ENCODE measurements at places on chromosomes 16 and 17.

DNA sequence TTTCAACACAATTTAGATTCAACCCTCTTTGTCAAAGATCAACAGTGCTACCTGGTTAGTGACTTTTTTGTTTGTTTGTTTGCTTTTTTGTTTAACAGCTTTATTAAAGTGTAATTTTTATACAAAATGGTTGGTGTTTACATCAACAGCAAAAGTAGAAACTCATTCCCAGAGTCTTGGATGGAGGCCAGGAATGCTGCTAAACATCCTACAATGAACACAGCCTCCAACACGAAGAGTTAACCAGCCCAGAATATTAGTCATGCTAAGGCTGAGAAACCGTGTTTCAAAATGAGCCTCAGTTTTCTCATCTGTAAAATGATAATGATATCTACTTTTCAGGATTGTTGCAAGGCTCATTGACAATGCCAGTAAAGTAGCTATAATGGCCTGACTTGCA, 211.0 kb upstream of the MAF start:
- DNase-seq, result no peak

- peak; percentile 52 for DNase-seq
Measured at GRCh38 chr17:80270836-80271235, 10.2 kb downstream of the RNF213 start.

DNA sequence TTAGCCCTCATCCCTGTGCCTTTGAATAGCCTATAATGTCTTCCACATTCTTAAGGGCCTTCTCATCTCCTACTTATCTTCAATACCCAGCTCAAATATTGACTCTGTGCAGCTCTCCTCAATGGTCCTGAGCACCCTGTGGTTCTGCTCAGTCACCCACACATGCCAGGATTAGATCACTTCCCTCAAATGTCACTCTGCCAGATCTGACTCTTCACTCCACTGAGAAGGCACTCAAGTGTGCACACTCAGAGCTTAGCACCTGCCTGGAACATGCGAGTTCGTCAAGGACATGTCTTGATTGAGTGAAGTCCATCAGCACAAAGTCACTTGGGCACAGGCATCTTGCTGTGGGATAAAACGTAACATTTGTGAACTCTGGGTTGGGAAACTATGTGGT, 404.8 kb downstream of the CDH13 start:
- DNase-seq, result no peak

GRCh38 chr16:47317465-47318240, 143.2 kb downstream of the ITFG1 start:
- DNase-seq, result no peak

- no peak for DNase-seq
Measured at GRCh38 chr17:49926886-49927285, 42.1 kb upstream of the DLX4 start.

GRCh38 chr17:75036643-75037268, 10.0 kb downstream of the ATP5PD start:
- DNase-seq, result peak; percentile 90

GRCh38 chr17:42695500-42695899, 13.2 kb downstream of the CNTNAP1 start:
- no peak for DNase-seq

- no peak for DNase-seq
Measured at GRCh38 chr16:77302674-77303073, 103.5 kb downstream of the SYCE1L start.

DNA sequence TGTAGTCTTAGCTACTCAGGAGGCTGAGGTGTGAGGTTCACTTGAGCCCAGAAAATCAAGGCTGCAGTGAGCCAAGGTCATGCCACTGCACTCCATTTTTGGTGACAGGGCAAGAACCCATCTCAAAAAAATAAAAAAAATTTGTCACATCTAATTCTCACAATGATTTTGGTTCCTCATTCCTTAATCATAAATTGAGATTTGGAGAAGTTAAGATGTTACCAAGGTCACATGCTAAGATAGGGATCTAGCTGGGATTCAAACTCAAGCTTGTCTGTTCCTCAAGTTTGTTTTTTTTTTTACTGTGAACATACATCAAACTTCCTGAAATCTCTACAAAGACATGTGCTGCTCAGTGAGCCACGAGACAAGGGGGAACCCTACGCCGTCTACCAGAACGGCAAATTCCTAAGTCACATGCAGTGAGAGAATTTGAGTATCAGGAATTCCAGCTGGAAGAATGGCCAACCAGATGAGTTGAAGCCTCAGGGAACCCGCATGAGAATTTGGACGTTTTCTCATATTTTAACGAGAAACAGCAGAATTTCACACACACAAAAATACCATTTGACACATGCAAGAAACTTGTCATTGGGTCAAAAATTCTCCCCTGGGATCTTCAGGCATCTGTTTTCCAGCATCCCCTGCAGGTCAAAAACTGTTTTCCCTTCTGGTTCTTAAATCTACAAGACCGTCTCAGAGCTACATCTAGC, 414.1 kb upstream of the GOT2 start:
- DNase-seq, result no peak

GRCh38 chr16:65223335-65223734, 101.5 kb upstream of the CDH11 start:
- DNase-seq, result no peak

DNA sequence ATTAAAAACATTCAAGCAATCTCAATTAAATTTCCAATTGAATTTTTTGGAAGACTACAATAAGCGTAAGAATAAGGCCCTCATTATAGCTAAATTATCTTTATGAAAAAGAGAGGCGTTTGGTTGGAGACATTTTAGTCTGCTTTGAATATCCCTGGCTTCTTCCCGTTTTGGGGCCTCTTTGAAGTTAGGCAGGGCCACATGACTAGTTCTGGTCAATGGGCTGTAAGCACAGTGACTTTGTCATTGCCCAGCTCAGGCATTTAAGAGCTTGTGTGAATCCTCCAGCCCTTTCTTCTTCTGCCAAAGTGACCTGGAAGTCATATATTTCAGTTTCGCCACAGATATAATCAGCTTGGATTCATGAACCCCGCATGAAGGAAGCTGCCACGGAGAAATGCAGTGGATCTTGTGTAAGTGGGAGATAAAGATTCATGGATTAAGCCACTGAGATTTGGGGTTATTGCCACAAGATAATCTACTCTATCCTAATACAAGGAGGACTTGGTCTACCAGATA, 21.7 kb upstream of the UBTF start:
- DNase-seq, result no peak

DNA sequence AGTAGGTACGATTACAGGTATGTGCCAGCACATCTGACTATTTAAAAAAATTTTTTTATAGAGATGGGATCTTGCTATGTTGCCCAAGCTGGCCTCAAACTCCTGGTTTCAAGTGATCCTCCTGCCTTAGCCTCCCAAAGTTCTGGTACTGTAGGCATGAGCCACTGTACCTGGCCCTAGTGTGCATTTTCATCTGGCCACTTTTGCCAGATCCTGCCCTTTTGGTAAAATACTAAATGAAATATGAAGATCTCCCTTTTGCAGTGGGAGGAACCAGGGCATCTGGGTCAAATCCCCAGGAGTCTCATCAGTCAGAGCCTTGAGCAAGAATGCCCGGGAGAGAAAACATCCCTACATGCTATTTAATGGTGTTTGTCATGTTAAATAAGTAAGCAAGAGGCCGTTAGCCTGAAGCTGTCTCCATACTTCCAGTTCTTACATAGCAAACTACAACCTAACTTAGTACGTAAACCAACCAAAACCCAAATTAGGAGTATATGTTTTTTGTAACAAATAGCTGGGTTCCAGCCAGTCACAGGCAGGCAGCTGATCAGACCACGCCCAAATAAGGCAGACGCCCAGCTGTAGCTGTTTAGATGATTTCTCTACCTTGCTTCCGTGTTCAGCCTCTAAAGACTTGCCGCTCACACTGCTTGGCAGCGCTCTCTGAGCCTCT, 46.5 kb upstream of the CLEC18A start:
- DNase-seq, result no peak

DNA sequence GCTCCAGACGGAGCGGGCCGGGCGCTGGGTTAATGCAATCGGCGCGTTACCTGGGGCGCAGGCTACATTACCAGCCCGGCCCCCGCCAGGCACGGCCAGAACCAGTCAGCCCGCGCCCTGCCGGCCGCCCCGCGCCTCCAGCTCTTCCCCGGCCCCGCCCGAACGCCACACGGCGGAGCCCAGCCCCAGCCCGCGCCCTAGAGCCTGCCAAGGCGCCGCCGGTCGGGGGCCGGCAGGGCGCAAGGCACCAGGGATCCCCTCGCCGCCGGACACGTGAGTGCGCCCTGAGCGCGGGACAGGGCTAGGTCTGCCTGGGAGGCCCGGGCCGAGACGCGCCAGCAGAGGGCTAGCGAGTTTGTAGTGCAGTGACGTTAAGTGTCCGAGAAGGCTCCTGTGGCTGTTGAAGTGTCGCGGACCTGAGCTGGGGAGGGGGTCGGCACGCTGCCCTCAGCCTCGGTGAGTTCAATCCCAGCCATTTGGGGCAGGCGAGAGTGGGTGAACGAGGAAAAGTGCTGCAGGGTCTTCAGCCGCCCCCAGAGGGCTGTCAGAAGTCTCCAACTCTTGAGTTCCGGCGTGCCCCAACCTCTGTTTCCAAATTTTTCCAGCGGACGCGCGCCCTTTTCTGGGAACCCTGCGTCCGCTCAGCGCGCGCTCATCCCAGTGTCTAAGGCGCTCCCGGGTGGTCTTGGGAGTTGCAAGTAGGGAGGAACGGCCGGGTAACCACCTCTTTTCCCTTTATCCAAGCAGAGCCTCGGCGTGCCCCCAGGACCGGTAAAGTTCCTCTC, at the start of gene SLC6A2:
TSS of gene SLC6A2 (plus strand) at position 92 of the 785 bp plus-strand sequence. CDS start 707 bp downstream, outside the sequence.
- no peak for DNase-seq

DNA sequence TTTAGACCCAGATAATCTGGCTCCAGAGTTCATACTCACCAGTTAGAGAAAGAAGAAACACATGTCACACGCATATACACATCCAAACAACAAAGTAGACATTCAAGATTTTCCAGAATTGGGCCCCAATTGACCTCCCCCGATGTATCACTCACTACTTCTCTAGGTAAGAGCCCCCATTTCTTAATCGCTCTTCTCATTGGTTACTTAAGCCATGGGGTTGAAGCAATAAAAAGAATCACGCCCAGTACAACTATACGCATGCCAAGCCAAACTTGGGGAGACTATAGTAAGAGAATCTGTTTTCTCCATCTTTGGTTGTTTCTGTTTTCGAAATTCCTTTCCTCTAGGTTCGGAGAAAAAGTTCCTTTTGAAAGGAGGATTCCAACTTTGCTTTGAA, 565 bp downstream of the DDX52 start:
- DNase-seq, result peak; percentile 4

Measured in activated naive CD4-positive, alpha-beta T cell treated with anti-CD3 and anti-CD28 coated beads for 36 hours (primary cell).